Neuronal stem cell (in vitro differentiated cells): ENCODE measurements at places on chromosomes 11 and 22.

DNA sequence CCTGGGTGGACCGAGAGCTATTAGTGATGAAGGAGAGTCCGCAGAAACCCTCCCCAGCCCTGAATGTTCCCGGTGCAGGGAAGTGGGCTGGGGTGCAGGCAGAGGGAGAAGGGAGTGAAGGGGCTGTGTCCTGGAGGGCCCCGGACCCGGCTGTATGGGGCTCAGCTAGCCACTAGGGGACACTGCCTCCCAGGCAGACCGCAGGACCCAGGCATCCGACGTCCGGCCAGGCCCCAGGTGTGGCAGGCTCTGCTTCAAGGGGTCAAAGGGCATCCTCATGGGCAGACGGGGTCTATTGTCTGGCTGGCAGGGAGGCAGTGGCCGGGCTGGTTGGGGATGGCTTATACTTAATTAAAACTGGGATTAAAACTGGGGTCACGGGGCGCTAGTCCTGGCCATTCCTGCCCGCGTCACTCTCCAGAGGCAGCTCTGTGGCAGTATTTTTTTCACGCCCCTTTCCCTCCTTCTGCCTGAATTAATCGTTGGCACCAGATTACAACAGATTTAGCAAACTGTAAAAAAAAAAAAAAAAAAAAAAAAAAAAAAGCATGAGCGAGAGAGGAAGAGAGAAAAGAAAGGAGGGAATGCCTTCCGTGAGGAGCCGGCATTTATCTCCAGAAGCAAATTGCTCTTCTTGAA lies 5.1 kb downstream of the FLRT1 start:
- no peak for DNase-seq

GRCh38 chr11:75323609-75324008 lies 27.9 kb downstream of the ARRB1 start:
- no peak for DNase-seq

DNA sequence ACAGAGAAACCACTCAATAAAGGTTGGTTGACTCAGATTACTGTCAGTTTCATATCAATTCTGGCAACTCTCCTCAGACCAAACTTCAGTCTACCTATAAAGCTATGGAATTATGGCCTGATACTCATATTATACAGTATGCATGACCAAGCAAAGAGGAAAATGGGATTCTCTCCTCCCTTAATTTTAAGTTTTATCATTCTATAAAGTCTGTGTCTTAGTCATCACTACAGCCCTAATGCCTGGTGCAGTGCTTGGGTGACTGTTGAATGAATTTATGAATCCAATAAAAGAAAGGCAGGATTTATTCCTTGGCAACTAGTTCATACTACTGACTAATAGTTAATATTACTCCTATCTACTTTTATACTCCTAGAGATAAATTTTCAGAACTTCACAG lies 37.6 kb upstream of the GRAMD1B start:
- DNase-seq = no peak

DNA sequence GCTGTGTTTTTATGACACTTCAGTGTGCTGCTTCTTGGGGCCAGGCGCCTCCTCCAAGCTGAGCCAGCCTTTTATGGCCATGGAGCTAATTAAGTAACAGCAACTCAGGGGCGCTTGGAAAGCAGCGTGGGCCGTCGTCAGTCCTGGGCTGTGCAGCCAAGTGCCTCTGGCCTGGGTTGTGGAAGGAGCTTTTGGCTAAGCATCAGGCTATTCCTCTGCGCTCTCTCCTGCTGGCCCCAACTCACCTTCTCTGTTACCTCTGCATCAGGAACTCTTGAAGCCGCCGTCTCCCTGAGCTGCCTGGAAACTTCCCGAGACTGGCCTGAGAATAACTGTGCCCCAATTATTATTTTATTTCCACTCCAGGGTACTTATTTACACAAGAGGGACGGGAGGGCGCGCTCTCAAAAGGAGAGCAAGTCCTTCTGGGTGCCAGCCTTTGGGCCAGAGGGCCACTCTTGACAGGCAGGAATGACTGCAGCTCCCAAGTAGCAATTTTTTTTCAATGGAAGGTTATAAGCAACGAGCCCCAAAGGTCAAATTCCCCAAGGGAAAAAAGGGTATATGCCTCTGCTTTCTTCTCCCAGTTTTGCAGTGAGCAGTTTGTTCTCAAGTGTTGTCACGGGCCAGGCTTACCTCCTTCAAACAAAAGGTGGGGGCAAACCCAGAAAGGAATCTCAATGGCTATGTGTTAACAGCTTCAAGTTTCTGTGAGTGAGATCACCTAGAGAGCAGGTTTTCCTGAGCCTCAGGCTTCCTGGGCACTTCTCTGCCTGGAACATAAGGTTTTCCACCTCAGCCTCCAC lies 38.5 kb upstream of the NAV2 start:
- DNase-seq = peak; percentile 37

GRCh38 chr22:36366291-36366708 lies 21.5 kb downstream of the MYH9 start:
- no peak for DNase-seq

DNA sequence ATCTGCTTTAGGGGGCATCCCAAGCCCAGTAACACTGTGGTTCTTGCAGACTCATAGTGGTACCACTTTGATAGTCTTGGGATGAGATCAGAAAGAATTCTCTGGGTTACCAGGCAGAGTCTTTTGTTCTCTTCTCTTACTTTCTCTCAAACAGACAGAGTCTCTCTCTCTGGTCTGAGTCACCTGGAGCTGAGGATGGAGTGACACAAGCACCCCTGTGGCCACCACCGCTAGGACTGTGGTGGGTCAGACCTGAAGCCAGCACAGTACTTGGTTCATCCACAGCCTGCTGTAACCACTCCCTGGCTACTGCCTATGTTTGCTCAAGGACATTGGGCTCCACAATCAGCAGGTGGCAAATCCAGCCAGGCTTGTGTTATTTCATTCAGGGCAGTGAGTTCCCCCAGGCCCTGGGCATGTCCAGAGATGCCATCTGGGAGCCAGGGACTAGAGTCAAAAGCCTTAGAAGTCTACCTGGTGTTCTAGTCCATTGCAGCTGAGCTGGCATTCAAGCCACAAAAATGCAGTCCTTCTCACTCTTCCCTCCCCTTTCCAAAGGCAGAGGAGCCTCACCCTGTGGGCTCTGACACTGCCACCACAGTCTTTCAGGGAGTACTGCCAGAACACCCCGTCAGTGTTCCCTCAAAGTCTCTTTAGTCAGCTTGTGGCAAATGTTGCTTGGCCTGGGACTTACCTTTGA lies 29.9 kb downstream of the ENDOD1 start:
- DNase-seq = no peak

- no peak for DNase-seq
Observed at GRCh38 chr22:46948411-46949144, 186.1 kb downstream of the TBC1D22A start.

DNA sequence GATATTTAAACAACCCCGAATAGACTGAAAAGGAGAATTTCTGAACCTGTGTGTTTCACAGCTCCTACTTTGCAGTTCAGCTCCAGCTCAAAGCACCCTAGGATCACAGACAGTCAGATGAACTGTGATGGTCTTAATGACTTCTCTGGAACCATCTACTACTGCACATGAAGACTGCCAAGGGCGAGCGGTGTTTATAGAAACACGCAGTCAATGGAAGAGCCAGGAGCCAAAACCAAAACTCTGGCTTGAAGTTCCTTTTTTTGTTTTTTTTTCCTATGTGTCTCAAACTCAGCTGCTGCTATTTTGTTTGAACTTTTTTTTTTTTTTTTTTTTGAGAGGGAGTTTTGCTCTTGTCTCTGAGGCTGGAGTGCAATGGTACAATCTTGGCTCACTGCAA lies 382.6 kb upstream of the SYN3 start:
- no peak for DNase-seq

GRCh38 chr11:123640677-123641494 lies 13.5 kb downstream of the SCN3B start:
- DNase-seq = peak; percentile 61

DNA sequence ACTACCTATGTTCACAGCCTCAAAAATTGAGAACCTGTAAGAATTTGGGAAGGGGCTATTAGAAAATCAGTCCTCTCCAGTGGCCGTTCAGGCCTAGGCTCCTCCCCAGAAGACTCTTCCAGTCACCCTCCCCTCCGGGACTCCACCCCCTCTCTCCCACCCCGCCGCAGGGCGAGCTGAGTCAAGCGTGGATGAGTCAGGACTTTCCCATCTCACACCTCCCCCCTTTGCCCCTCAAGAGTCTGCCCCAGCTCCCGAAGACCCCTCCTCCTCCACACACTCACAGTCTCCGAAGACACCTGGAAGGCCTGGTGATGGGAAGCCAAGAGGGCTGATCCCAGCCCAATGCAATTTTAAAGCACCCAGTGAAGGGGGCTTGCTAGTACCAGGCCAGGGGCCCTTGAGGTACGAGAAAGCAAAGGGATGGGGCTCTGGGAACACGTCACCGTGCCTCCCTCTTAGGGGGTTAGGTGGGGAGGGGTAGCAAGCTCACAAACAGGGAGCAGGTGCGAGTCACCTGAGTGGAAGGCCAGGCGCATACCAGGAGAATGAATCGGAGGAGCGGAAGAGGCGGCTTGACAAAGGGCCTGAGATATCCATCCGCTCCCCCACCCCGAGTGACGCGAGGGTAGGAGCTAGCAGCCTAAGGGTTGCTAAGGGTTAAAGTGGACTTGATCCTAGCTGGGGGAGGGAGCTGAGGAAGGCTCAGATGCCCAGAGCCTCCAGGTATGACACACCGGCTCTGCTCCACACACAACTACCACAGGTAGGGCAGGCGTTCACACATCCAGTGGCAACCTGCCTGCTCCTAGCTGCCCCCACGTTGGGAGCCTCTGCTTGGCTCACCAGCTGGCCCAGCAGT lies 13.6 kb downstream of the BCL9L start:
- no peak for DNase-seq

DNA sequence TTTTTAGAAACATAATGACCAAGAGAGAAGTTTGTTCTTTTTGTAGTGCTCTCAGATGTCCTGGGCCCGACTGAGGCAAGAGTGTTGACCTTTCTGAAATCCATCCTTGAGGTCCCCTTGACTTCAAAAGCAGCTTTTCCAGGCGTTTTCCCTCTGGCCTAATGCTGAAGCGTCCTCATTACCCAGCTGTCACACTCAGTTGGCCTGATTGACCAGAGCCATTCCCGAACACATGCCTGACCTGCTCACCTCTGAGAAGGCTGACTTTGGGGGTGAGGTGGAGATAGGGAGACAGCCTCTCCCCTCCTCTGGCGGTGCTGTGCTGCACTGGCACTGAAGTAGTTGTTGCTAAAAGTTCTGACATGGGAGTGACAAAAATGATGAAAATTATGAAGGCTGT lies 66.9 kb downstream of the ALX4 start:
- DNase-seq = peak; percentile 6

GRCh38 chr11:99687320-99687719 lies 666.6 kb downstream of the CNTN5 start:
- DNase-seq = no peak

DNA sequence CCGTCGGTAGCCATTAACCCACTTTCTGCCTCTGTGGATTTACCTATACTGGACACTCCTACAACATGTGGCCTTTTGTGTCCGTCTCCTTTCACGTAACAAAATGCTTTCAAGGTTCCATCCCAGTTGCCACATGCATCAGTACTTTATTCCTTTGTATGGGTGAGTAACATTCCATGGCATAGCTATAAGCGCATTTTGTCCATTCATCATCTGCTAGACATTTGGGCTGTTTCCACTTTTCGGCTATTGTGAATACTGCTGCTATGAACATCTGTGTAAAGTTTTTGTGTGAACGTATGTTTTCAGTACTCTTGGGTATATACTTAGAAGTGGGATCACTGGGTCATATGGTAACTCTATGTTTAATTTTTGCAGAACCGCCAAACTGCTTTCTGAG lies 257.2 kb downstream of the ST3GAL4 start:
- no peak for DNase-seq

GRCh38 chr11:124983674-124984511 lies 29.9 kb downstream of the CCDC15 start:
- DNase-seq = no peak

DNA sequence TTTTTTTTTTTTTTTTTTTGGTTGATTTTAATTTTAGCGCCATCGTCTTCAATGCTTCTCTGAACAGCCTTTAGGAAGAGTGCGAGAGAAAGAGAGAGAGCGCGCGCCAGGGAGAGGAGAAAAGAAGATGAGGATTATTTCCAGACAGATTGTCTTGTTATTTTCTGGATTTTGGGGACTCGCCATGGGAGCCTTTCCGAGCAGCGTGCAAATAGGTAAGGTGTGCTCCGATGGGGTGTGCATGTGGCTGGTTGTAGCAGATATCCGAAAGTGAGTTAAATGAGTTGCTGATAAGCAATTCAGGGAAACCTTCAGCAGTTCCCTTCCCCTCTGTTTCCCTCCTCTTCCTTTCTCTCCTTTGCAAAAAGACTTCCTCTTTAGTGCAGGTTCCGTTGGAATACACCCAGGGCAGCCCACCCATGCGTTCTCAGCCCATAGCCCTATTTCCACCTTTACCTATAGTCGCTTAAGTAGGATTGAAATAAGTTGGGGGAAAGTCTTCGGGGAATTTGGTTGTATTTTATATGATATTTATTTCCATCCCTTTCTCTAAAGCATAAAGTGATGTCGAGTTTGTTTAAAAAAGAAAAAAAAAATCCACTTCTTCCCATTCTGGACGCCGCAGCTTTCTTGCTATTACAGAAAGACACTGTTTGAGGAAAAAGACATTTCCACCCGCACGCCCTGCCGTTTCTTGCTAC lies 1.1 kb downstream of the GRIA4 start:
- no peak for DNase-seq

- no peak for DNase-seq
Observed at GRCh38 chr11:106471276-106471675, 393.8 kb downstream of the AASDHPPT start.

- DNase-seq = peak; percentile 48
Observed at GRCh38 chr11:2444821-2445745, at the start of gene KCNQ1. Gene KCNQ1 (plus strand): TSS chr11:2445008. CDS start chr11:2445099, 91 bp downstream.

- no peak for DNase-seq
Observed at GRCh38 chr11:65919573-65920371, 546 bp downstream of the DRAP1 start.

DNA sequence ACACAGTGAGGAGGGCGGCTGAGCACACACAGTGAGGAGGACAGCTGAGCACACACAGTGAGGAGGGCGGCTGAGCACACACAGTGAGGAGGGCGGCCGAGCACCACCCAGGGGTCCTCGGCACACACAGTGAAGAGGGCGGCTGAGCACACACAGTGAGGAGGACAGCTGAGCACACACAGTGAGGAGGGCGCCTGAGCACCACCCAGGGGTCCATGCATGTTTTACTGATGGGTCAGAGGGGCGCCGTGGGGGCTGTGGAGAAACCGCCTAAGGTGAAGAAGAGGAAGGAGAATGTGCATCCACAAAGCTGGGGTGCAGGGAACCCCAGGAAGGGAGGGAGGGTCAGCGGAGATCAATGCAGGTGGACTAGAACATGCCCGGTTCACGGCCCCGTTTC lies 461.8 kb downstream of the BRD1 start:
- no peak for DNase-seq
